Activated CD8-positive, alpha-beta memory T cell treated with anti-CD3 and anti-CD28 coated beads, Interleukin-2, amount 10 ng/mL, durations not matched to agents 7 days and 5 days (primary cell): ENCODE measurements at places on chromosomes 16 and 17. TPM values are rescaled to one million over a fixed set of nuclear protein-coding genes. Genes with fewer than 3 reads are reported as not detected.
A peak's percentile ranks its signal among the peaks of the same experiment; 100 is the strongest.

The YPEL2 gene
- 9.9 TPM for total RNA-seq

DNA sequence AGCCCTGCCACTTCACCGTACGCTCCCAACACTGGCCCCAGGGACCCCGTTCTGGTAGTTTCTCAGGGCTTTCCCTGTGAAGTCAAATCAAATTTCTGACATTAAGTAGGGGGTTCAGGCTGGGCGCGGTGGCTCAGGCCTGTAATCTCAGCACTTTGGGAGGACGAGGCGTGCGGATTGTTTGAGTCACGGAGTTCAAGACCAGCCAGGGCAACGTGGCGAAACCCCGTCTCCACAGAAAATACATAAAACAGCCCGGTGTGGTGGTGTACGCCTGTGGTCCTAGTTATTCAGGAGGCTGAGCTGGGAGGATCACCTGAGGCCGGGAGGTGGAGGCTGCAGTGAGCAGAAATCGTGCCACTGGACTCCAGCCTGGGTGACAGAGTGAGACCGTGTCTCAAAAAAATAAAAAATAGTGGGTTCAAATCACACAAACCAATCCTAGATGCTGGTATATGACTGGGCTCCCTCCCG is 632 bp downstream of the CYBC1 start:
- peaks cover 45% of the 10 kb centered on the region for H3K36me3 ChIP-seq
- peak overlapping the region; percentile 91 for H3K4me3 ChIP-seq
- peaks cover 45% of the 10 kb centered on the region for H3K4me1 ChIP-seq
- no peaks in the 10 kb centered on the region for H3K27me3 ChIP-seq
- peak overlapping the region; percentile 95 for H3K27ac ChIP-seq

- no peak overlapping the region for H3K27ac ChIP-seq
- no peaks in the 10 kb centered on the region for H3K36me3 ChIP-seq
- peaks cover 14% of the 10 kb centered on the region for H3K27me3 ChIP-seq
- no peak overlapping the region for H3K4me3 ChIP-seq
- no peaks in the 10 kb centered on the region for H3K4me1 ChIP-seq
These were observed 26.2 kb downstream of the TEKT5 start for GRCh38 chr16:10668322-10669045.

GRCh38 chr16:89122322-89122851 is 28.7 kb downstream of the ACSF3 start:
- H3K36me3 ChIP-seq, result peaks cover 32% of the 10 kb centered on the region
- H3K27ac ChIP-seq, result peak overlapping the region; percentile 45
- no peaks in the 10 kb centered on the region for H3K27me3 ChIP-seq
- no peak overlapping the region for H3K4me3 ChIP-seq
- DNase-seq, result no peak

- no peak overlapping the region for H3K27ac ChIP-seq
- peaks cover 2% of the 10 kb centered on the region for H3K27me3 ChIP-seq
- H3K4me1 ChIP-seq, result no peaks in the 10 kb centered on the region
These were observed 1.0 kb upstream of the KRTAP4-2 start for GRCh38 chr17:41178843-41179616.

GRCh38 chr17:80919331-80920311 is 72.0 kb upstream of the CHMP6 start:
- no peak overlapping the region for H3K27ac ChIP-seq
- H3K4me3 ChIP-seq, result no peak overlapping the region
- no peaks in the 10 kb centered on the region for H3K4me1 ChIP-seq
- no peak for DNase-seq
- no peaks in the 10 kb centered on the region for H3K27me3 ChIP-seq

DNA sequence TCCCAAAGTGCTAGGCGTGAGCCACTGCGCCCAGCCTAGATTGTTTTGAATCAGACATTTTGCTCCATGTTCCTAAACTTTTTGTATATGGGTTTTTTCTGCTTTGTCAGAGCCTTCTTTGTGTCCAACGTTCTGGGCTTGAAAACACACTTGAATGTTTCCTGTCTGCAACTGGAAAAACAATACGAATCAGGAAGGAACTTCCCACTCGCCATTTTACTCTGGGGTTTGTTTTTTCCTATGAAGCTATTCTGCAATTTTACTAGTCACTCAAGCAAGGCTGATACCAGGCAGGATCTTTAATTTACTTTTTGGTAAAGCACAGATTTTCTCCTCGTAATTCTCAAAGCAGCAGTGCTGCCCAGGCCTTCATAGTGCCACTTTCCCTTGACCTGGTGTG is 31.6 kb downstream of the ARHGAP17 start:
- peaks cover 10% of the 10 kb centered on the region for H3K36me3 ChIP-seq
- no peaks in the 10 kb centered on the region for H3K27me3 ChIP-seq
- no peak overlapping the region for H3K4me3 ChIP-seq
- peaks cover 23% of the 10 kb centered on the region for H3K4me1 ChIP-seq
- DNase-seq, result no peak

- no peak overlapping the region for H3K4me3 ChIP-seq
- H3K27ac ChIP-seq, result no peak overlapping the region
- H3K4me1 ChIP-seq, result peaks cover 16% of the 10 kb centered on the region
- H3K27me3 ChIP-seq, result peaks cover 29% of the 10 kb centered on the region
- H3K36me3 ChIP-seq, result peaks cover 5% of the 10 kb centered on the region
These were observed 36.2 kb upstream of the MAP3K14 start for GRCh38 chr17:45353043-45353442.

DNA sequence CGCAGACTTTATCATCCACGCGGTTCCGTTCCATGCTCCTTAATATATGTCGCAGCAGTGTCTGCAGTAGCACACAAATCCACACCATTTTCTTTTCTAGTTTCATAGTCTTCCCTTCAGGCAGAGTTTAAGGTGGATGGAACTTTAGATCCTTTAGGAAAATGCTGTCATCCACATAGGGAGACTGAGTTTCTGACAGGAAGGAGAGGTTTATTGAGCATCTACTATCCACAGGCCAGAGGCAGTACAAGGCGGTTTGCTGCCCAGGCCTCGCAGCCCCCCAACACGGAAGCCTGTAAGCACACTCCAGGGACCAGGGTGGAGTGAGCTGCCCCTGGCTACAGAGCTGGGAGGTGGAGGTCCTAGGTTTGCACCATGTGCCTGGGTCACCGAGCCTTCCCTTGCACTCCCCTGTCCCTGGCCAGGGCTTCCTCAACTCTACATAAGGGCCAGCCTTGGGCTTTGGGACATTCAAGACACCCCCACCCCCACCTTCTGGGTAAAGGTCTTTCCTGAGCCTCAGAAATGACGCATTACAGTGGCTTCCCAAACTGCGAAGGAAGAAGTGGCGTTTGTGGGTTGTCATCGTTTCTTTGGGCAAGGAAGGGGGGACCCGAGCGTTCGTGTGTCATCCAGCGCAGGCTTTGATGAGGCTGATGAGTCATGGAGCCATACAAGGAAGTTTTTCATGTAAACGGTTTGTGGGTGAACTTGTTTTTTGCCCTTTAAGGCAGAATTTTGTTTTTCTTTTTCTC is 146.5 kb upstream of the PLCG2 start:
- H3K4me3 ChIP-seq, result peak overlapping the region; percentile 4
- H3K36me3 ChIP-seq, result no peaks in the 10 kb centered on the region
- H3K4me1 ChIP-seq, result peaks cover 44% of the 10 kb centered on the region
- peak; percentile 85 for DNase-seq

DNA sequence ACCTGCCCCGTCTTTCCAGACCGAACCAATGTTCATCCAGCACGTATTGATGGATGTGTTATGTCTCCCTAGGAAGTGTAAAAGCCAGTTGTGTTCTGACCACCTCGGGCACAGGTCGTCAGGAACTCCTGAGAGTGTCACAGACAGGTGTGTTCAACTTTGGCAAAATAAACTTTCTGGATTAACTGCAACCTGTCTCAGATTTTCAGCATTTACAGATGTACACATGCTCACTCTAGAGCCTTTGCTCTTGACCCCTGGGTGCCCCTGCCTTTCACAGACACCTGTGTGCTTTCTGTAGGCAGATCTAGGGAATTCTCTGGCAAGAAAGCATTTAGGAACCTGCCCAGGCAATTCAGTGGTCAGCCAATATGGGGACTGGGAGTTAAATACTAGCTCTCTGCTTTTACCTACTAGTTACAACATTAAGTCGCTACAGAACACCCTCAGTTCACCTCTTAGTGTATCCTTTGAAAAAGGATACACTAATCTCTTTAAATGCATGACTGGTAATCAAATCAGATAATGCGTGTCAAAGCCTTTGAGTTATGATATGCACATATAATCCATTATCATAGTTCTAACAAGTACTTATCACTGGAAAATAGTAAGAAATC is 188.9 kb downstream of the CPPED1 start:
- H3K36me3 ChIP-seq, result no peaks in the 10 kb centered on the region
- H3K27ac ChIP-seq, result no peak overlapping the region
- H3K4me1 ChIP-seq, result peaks cover 28% of the 10 kb centered on the region
- peaks cover 10% of the 10 kb centered on the region for H3K27me3 ChIP-seq
